ENCODE measurements at places on chromosomes 6 and 20.

DNA sequence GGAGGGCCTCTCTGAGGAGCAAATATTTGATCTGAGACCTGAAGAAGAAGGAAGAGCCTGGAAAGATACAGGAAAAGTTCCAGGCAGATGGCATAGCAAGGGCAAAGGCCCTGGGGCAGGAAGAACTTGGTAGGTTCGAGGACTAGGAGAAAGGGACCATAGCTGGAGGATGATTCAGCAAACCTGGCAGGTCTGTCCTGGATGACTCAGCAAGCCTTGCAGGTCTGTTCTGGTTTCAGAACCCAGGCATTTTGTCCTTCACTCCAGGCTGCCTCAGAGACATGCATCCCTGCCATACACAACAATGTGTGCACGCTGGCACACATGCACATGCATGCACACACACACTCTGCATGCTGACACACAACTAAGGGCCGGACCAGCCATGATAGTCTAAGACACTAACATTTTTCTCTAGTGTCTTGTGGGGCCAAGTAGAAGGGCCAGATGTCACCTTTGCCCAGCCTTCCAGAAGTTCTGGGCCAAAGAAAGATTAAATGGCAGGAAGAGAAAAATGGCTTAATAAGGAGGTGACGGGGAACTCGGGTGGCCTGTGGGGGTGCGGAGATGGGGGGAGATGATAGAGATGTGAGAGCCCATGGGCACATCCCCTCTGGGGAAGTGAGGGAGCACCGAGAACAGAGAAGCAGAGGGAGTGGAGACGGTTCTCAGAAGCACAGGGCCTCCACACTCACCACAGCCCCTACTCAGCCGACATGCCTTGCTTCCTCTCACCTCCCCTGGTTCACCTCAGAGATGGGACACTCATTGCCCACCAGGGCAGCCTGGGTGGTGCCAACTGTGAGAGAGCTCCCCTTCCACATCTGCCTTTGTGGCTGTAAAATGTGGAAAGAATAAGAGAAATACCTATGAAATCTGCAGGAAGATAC lies 15.4 kb upstream of the TRIB3 start:
- no peak for DNase-seq

GRCh38 chr20:19692685-19693119 lies 65.4 kb upstream of the RIN2 start:
- peak; percentile 19 for DNase-seq

GRCh38 chr6:11076540-11076939 lies 17.1 kb upstream of the SMIM13 start:
- DNase-seq: no peak

DNA sequence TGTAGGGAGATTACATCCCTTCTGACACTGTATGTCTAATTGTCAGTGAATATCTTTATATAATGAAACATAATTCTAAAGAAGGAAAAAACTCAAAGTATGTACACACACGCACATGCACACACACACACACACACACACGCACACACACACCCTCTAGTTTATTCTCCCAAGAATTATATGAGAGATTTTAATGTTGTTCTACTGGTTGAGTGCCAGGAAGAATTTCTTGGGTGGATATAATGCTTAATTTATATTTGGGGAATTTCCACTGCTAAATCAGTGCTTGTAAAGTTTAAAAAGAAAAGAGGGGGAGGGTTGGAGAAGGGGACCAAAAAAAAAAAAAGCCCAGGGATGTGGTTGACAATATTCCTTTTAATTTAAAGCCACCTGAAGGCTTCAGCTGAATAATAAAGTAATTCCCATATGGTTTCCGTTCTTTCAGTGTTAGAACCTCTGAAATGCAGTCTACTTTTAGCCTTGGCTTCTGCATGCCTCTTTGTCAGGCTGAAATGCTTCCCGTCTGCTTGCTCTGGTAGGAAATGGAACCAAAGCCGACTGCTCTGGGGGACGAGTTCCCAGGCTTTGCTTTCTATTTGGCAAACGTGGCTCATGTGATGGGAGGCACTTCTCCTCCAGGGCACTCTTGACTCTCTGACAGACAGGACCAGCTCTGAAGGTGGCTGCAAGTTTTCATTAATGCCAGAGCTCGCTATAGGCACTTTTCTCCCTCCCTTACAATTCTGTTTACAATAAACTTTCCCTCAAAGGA lies 225.4 kb downstream of the PRL start:
- peak; percentile 11 for DNase-seq

DNA sequence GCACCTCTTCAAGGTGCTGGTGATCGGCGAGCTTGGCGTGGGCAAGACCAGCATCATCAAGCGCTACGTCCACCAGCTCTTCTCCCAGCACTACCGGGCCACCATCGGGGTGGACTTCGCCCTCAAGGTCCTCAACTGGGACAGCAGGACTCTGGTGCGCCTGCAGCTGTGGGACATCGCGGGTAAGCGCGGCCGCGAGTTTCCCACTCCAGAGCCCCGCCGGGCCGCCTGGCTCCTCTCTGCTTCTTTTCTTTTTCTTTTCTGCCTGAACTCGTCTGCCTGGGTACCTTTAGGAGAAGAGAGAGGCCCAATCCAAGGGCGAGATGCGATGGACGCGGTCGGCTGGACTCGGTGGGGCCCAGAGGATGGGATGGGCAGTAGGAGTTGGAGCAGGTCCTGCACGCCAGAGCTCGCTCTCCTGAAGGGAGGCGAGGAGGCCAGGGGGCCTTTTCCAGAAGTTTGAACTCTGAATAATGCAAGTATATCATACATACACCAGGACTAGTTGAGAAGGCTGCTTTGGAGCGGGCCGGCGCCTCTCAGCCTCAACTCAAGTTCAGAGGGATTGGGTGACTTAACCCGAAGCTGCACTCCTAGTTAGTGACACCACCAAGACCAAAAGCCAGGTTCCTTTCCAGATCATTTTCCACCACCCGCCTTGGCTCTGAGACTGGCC lies 445 bp downstream of the RAB32 start:
- DNase-seq: no peak

- DNase-seq: no peak
These were observed 91.6 kb upstream of the FAM184A start for GRCh38 chr6:119170103-119170446.

GRCh38 chr6:155414049-155414448 lies 41.6 kb downstream of the NOX3 start:
- DNase-seq: no peak

- no peak for DNase-seq
These were observed 248.2 kb downstream of the DLL1 start for GRCh38 chr6:170042596-170043118.

- DNase-seq: peak; percentile 46
These were observed 46.2 kb downstream of the GJA10 start for GRCh38 chr6:89940225-89941027.

- DNase-seq: no peak
These were observed 42.8 kb upstream of the UBR2 start for GRCh38 chr6:42520786-42521607.

GRCh38 chr6:20644667-20645370 lies 110.6 kb downstream of the CDKAL1 start:
- DNase-seq: no peak

DNA sequence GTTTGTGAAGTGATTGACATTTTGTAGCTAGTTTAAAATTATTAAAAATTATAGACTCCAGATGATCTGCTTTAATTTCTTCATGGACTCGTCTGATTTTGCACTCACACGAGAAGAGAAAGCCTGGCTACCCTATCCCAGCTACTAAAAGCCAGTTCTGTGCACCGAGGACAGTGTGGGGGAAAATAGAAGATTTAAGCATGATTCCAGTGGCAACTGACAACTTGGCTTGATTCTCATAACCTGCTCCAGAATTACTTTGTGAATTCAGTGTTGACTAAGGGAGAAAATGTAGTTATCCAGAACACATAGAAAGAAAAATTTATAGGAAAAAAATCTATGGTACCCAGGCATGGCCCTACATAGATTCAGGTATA lies 88.7 kb downstream of the SNAP25 start:
- DNase-seq: no peak

- no peak for DNase-seq
These were observed 18.8 kb upstream of the MAS1L start for GRCh38 chr6:29506446-29507067.

DNA sequence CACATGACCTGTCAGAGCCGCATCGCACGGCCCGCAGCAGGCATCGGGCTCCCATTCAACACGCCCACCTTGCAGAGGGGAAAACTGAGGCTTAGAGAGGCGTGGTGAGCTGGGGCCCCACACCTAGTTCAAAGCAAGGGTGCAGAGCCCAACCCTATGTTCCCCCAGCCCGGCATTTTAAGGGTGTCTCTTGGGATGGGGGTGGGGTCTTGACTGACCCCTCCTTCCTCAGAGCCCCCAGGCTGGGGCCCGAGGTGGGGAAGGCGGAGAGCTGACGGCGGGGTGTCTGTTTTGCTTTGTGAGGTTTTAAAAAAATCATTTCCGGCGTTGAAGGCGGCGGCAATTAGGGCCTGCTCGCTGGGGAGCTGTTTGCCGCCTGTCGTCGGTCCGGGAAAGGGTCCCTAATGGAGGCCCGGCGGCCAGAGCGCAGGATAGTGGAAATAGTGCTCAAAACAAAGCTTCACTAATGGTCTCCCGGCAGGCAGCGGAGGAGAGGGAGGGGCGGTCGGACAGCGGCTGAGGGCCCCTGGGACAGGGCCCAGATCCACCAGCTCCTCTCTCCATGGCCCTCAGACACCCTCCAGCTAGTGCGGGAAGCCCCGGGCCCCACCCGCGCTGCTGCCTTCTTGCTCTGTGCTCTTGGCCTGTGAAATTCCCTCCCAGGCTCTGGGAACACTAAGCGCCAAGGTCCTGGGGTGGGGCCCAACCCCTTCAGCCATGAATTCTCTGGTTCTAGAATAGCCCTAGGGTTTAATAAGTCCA lies 11.9 kb downstream of the VSTM2L start:
- DNase-seq: no peak

GRCh38 chr20:59945731-59946130 lies 5.5 kb downstream of the FAM217B start:
- DNase-seq: no peak

- no peak for DNase-seq
These were observed 462.3 kb upstream of the FLRT3 start for GRCh38 chr20:14799545-14800216.

DNA sequence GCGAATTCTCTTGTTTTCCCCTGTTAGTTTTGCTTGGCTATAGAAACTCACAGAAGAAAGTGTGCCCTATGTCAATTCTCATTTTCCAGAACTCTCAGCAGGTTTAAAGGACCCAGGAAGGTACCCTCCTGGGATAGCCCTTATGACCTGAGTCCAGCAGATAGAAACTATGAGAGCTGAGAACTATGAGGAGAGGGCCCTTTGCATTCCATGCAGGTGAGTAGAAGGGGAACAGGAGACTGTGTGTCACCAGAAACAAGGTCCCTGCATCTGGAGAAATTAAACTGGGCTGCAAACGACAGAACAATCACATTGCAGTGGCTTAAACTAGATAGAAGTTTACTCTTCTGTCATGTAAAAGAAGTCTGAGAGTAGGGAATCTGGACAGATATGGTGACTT lies 35.7 kb upstream of the SCUBE3 start:
- no peak for DNase-seq

DNA sequence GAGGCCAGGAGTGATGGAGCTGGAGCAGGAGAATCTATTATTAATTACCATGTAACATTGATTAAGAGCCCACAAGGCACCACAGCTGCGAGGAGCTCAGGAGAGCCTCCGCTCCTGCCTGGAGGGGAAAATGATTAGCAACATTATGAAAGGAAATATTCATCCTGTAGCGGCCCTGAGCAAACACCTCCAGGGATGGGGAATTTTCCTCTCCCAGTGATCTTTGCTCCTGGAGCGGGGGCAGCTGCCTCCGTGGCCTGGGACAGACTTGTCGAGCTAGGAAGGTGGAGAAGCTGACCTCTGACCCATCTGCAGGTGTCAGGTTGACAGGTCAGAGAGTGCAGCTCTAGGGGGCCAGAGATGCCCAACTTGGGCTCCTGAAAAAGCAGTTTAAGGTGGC lies 40.1 kb upstream of the SIRPA start:
- no peak for DNase-seq

DNA sequence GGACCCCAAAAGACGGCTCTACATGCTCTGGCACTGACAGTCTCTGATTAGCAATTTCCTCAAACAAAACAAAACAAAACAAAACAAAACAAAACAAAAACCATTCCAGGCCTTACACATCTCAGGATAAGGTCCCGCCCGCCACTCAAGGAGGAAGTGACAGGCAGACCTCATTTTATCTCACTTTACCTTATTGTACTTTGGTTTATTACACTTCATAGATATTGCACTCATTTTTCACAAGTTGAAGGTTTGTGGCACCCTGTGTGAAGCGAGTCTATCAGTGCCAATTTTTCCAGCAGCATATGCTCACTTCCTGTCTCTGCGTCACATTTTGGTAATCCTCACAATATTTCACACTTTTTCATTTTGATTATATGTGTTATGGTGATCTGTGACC lies 15.2 kb downstream of the ZBP1 start:
- DNase-seq: no peak

DNA sequence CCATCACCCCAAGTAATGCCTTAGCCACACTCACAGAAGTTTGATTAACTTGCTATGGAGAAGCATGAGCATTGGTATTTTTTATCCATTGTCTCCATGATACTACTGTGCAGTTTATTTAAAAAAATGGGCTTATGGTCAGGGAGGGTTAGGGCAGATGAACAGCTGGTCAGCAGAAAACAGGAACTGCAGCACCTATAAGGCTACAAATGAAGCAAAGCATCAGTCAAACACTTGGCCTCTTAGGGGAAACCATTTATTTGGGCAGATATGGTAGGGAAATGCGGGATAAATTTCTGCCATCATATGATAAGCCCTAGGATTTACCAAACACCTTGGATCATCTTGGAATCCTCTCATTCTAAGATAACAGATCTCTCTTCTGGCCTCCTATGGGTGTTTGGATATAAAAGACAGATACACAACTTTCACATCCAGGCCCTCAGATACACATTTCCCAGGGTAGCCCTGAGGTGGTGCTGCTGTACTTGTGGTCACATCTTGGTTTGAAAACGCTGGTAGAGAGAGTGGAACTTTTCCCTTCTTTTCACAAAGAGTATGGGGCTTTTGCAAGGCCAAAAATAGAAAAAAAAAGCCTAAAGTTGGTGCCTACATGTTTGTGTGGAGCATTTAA lies 42.8 kb upstream of the AHI1 start:
- no peak for DNase-seq

- no peak for DNase-seq
These were observed 70.9 kb upstream of the EYA2 start for GRCh38 chr20:46823753-46824152.

DNA sequence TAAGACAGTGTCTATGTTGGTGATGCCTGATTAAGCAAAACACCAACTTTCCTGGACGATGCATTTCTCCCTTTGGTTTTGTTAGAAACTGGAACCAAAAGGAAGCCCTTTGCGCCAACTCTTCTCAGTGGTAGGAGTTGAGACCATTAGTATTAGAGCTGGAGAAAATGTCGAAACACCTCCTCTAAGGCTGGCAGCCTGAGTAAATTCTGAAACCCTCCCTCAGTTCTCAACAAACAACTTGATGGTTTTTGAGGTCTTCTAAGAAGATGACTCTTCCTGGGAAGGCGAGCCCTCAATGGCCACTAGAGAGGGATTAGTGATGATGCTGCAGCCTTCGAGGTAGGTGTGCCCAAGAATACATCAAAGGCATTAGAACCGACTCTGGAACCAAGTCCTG lies 78.4 kb upstream of the CCN6 start:
- no peak for DNase-seq

GRCh38 chr20:35640724-35641123 lies 24.0 kb downstream of the CPNE1 start:
- no peak for DNase-seq

- no peak for DNase-seq
These were observed 102.1 kb downstream of the KCNB1 start for GRCh38 chr20:49380337-49380780.

GRCh38 chr6:165091121-165091785 lies 218.2 kb downstream of the C6orf118 start:
- no peak for DNase-seq

All from NCI-H510A treated with DMSO at 0.1 percent for 48 hours (cell line).